ENCODE measurements at places on chromosomes 13 and 19.

DNA sequence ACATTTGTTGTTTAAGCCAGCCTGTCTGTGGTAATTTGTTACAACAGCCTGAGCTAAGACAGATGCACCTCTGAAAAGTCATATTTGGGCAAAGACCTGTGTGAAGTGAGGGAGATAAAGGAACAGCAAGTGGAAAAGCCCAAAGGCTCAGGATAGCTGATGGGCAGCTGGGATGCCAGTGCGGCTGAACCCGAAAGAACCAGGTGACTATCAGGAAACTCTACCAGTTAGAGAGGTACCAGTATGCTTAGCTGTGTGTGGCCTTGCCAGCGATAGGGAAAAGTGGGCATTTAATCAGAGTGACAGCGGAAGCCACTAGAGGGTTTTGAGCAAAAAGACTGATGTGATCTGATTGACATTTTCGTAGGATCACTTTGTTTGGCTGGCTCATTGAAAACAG, 764.8 kb upstream of the GPC6 start:
- H3K4me1 ChIP-seq = no peaks in the 10 kb centered on the region
- H3K36me3 ChIP-seq = no peaks in the 10 kb centered on the region
- no peak overlapping the region for H3K27ac ChIP-seq
- no peak for DNase-seq
- no peaks in the 10 kb centered on the region for H3K27me3 ChIP-seq
- H3K4me3 ChIP-seq = no peak overlapping the region

- no peak overlapping the region for H3K4me3 ChIP-seq
- DNase-seq = no peak
- no peaks in the 10 kb centered on the region for H3K4me1 ChIP-seq
- H3K27ac ChIP-seq = no peak overlapping the region
Observed at GRCh38 chr13:59793107-59793506, 370.6 kb downstream of the DIAPH3 start.

DNA sequence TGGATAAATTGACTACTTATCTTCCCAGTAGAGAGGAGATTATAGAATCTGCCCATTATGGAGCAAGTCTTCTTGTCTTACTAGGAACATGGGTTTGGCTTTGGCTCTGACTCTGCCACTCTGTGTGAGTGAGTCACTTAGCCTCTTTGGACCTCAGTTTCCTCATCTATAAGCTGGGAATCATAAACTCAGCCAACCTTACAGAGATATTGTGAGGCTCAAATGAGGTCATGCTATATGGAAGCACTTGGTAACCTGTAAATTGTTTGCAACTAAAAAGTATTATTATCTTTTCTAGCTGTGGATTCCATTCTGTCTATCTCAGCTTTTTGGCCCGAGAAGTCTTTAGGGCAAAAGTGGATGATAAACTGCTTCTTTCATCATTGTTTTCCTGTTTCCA, 186.8 kb upstream of the TSC22D1 start:
- no peak for DNase-seq
- H3K27ac ChIP-seq = no peak overlapping the region
- no peak overlapping the region for H3K4me3 ChIP-seq
- no peaks in the 10 kb centered on the region for H3K36me3 ChIP-seq

GRCh38 chr13:41148419-41149283, 16.0 kb upstream of the KBTBD6 start:
- H3K36me3 ChIP-seq = no peaks in the 10 kb centered on the region
- no peak overlapping the region for H3K27ac ChIP-seq
- H3K27me3 ChIP-seq = no peaks in the 10 kb centered on the region
- no peaks in the 10 kb centered on the region for H3K4me1 ChIP-seq
- H3K4me3 ChIP-seq = no peak overlapping the region

GRCh38 chr19:18401580-18402112, 4.2 kb upstream of the LRRC25 start:
- no peak for DNase-seq
- no peak overlapping the region for H3K4me3 ChIP-seq
- no peak overlapping the region for H3K27ac ChIP-seq
- H3K4me1 ChIP-seq = peaks cover 2% of the 10 kb centered on the region
- no peaks in the 10 kb centered on the region for H3K36me3 ChIP-seq

- H3K4me3 ChIP-seq = no peak overlapping the region
- no peaks in the 10 kb centered on the region for H3K4me1 ChIP-seq
Observed at GRCh38 chr19:55529636-55530234, 7.2 kb downstream of the SBK2 start.

DNA sequence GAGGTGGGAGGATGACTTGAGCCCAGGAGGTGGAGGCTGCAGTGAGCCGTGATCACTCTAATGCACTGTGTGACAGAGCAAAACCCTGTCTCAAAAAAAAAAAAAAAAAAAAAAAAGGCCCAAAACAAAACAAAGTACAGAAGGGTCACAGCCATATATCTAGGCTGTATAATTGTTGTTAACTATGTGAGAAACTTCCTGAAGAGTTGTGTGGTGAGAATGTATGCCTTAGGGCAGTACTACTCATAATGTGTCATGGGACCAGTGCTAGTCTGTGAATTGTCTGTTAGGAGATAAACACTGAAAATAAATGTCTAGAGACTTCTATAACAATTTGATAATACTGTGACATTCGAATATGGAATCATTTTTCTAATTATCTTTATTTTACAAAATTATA, 43.1 kb downstream of the PAN3 start:
- no peak overlapping the region for H3K4me3 ChIP-seq
- H3K27me3 ChIP-seq = no peaks in the 10 kb centered on the region
- no peak for DNase-seq
- no peak overlapping the region for H3K27ac ChIP-seq
- H3K36me3 ChIP-seq = peaks cover 12% of the 10 kb centered on the region

- no peaks in the 10 kb centered on the region for H3K4me1 ChIP-seq
- no peaks in the 10 kb centered on the region for H3K36me3 ChIP-seq
- DNase-seq = no peak
Observed at GRCh38 chr19:23512151-23512925, 117.1 kb upstream of the ZNF91 start.

DNA sequence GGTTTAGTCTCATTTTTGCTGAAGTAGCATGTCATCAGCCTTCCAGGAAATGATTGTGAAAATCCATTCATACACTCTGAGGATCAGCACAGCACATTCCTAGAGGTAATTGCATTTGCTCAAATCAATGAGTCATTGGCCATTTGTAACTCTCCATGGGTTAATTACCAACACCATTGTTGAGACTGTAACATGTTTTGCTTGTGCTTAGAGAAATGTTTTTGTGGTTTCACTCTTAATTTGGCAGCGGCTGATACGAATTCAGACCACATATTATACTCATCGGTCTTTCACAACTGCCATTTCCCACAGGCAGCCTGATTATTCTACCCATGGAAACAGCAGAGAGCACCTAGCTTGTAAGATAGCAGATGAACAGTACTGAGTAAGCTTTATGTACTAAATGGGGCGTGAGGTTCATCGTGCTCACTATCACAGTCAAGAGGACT, 110.3 kb downstream of the NHLRC3 start:
- no peak for DNase-seq
- no peak overlapping the region for H3K4me3 ChIP-seq
- H3K27ac ChIP-seq = no peak overlapping the region
- H3K36me3 ChIP-seq = no peaks in the 10 kb centered on the region
- H3K27me3 ChIP-seq = peaks cover 2% of the 10 kb centered on the region

DNA sequence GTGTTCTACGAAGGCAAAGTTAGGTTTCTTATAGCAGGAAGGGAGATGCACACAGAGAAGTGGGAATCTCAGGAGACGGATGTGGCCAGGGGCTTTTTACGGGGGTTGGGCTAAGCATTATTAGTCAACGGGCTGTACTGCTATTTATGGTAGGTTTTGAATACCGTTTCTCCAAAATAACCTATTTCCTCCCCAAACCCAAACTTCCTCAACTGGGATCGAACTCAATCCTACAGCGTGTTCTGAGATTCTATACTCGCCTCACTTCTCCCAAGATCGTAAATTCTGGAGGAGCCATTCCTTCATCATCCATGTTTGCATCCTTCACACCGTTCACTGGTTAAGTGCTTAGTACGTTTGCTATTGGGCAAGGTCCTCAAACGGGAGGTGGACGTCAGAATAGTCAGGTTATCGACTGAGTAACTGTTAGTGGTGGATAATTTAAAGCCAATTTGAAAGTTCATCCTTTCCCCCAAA, 1.2 kb upstream of the TRIM13 start:
- H3K4me1 ChIP-seq = peaks cover 27% of the 10 kb centered on the region
- DNase-seq = no peak
- peak overlapping the region; percentile 81 for H3K4me3 ChIP-seq
- peaks cover 16% of the 10 kb centered on the region for H3K36me3 ChIP-seq
- H3K27me3 ChIP-seq = no peaks in the 10 kb centered on the region

GRCh38 chr19:920051-920864, 3.1 kb downstream of the KISS1R start:
- no peaks in the 10 kb centered on the region for H3K27me3 ChIP-seq
- H3K27ac ChIP-seq = no peak overlapping the region
- peak; percentile 70 for DNase-seq
- H3K4me3 ChIP-seq = peak overlapping the region; percentile 40

GRCh38 chr13:68254151-68254550, 1024.0 kb upstream of the PCDH9 start:
- H3K27ac ChIP-seq = no peak overlapping the region
- no peaks in the 10 kb centered on the region for H3K36me3 ChIP-seq
- no peaks in the 10 kb centered on the region for H3K4me1 ChIP-seq
- H3K27me3 ChIP-seq = no peaks in the 10 kb centered on the region
- no peak overlapping the region for H3K4me3 ChIP-seq

DNA sequence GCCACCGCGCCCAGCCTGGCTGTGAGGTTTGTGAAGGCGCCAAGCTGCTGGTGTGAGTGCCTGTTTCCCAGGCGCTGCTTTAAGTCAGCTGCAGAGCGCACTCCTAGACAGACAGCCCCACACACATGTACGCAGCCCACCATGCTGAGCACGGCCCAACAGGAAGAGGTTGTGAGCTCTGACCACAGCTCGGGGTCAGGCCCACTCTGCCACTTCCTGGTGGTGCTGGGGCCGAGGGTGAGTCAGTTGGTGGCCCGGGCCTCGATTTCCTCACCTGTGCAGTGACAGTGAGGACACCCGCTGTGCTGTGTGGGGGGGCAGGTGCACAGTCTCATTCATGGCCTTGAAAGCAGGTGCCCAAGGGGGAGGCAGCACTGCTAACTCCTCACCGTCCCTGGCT, 106.7 kb downstream of the KDM4B start:
- H3K4me3 ChIP-seq = no peak overlapping the region
- H3K27me3 ChIP-seq = no peaks in the 10 kb centered on the region
- H3K4me1 ChIP-seq = peaks cover 51% of the 10 kb centered on the region
- H3K36me3 ChIP-seq = peaks cover 43% of the 10 kb centered on the region
- peak; percentile 26 for DNase-seq

GRCh38 chr19:9348253-9348652, 14.6 kb upstream of the ZNF177 start:
- no peak for DNase-seq
- no peaks in the 10 kb centered on the region for H3K4me1 ChIP-seq
- H3K4me3 ChIP-seq = no peak overlapping the region
- H3K27ac ChIP-seq = no peak overlapping the region
- H3K27me3 ChIP-seq = no peaks in the 10 kb centered on the region

GRCh38 chr19:16764793-16765433, 45.3 kb downstream of the NWD1 start:
- H3K27ac ChIP-seq = no peak overlapping the region
- H3K27me3 ChIP-seq = no peaks in the 10 kb centered on the region
- H3K4me3 ChIP-seq = no peak overlapping the region
- no peaks in the 10 kb centered on the region for H3K36me3 ChIP-seq

DNA sequence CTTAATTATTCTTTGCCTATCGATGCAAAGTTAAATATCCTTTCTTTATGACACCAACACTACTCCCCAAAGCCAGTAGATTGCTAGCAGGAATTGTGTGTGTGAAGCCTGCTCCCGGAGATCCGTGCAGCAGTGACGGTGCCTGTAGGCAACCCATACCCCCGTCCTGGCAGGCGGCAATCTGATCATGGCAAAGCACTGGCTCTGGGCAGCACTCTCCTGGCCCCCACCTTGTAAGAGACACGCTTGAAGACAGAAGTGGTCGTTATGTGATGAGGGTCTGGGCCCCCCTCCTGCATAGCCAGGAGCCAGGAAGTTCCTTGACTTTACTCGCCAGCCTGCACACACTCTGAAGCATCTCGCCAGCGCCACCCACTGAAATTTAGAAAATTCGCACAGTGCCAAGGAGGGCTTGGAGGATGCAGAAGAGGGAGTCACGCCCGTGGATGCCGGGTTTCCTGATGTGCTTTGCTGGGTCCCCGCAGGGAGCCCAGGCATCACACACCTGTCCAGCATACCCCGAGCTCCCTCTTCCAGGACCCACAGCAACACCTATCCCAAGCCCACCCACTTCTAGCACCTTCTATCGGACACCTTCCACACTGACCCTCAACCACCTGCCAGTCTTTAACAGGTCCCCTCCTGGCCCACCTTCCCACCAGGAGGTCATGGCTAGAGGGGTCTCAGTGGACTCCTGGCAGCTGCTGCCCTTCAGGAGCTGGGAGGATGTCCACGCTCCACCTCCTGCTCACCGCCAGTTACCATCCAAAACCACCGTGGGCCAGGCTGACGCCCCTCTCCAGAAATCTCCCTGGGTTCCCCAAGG, 54.5 kb downstream of the CEBPG start:
- no peak overlapping the region for H3K4me3 ChIP-seq
- no peaks in the 10 kb centered on the region for H3K27me3 ChIP-seq
- H3K27ac ChIP-seq = no peak overlapping the region

GRCh38 chr13:55091172-55091571, 2049.5 kb upstream of the PRR20A start:
- no peaks in the 10 kb centered on the region for H3K36me3 ChIP-seq
- no peaks in the 10 kb centered on the region for H3K4me1 ChIP-seq
- no peak overlapping the region for H3K27ac ChIP-seq
- H3K27me3 ChIP-seq = no peaks in the 10 kb centered on the region

DNA sequence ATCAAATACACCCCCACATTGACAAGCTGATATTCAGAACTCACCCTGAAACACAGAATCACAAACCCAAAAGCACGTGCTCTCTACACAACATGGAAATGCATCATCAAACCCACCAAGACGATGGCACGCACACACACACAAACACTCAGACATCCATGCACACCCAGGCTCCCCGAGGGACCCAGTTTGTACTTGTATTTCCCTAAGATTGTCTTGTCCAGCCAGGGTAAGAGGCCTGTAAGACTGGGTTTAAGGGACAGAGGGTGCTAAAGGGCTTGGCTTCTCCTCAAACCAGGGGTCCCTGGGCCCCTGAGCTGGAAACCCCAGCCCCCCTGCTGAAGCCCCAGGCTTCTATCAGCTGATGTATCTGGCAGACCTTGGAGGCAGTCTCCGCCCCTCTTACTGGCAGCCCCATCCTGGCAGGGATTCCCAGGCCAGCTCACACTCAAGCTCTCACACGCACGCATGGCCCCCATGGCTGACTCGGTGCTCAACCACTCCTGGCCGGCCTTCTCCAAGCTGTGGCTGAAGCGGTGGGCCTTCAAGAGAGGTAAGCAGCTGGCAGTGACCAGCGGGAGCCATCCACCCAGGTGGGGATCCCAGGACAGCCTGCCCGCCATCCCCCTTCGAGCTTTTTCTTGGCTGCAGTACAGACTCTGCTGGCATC, 6.5 kb downstream of the ARHGEF18 start:
- no peak overlapping the region for H3K4me3 ChIP-seq
- peaks cover 3% of the 10 kb centered on the region for H3K36me3 ChIP-seq
- H3K27ac ChIP-seq = no peak overlapping the region
- no peaks in the 10 kb centered on the region for H3K27me3 ChIP-seq
- H3K4me1 ChIP-seq = peaks cover 64% of the 10 kb centered on the region
- no peak for DNase-seq
